Endothelial cell of umbilical vein (primary cell): ENCODE measurements at places on chromosomes 2 and 18.
A peak's percentile ranks its signal among the peaks of the same experiment; 100 is the strongest.

- no peak overlapping the region for H3K4me3 ChIP-seq
- no peak for DNase-seq
- H3K27me3 ChIP-seq, result peaks cover 2% of the 10 kb centered on the region
- no peaks in the 10 kb centered on the region for H3K4me1 ChIP-seq
- H3K36me3 ChIP-seq, result no peaks in the 10 kb centered on the region
These were observed 26.5 kb upstream of the KLF11 start for GRCh38 chr2:10016802-10017258.

DNA sequence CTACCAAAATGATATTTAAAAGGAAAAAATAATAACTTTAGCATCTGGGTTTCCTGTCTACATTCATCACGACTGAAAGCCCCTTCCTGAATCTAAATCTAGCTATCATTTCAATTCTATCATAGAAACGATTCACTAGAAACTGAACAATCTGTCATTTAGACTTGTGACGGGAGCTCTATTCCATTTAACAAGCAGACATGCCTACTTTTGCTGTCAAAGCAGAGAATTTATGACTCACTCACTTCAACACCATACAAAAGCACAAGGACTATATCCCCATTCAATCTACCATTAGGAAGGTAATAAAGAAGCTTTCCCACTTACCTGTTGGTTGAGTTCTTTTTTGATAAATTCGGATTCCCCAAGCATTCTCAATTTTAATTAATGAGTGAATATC is 1072.3 kb downstream of the LRP1B start:
- H3K27me3 ChIP-seq, result no peaks in the 10 kb centered on the region
- no peaks in the 10 kb centered on the region for H3K36me3 ChIP-seq
- DNase-seq, result no peak
- H3K27ac ChIP-seq, result no peak overlapping the region

- no peaks in the 10 kb centered on the region for H3K27me3 ChIP-seq
- H3K27ac ChIP-seq, result no peak overlapping the region
- H3K36me3 ChIP-seq, result no peaks in the 10 kb centered on the region
- no peak for DNase-seq
- H3K4me3 ChIP-seq, result no peak overlapping the region
These were observed 4.1 kb downstream of the SERTAD2 start for GRCh38 chr2:64649626-64650025.

GRCh38 chr2:12382366-12382765 is 334.4 kb upstream of the TRIB2 start:
- no peaks in the 10 kb centered on the region for H3K36me3 ChIP-seq
- no peak for DNase-seq
- no peaks in the 10 kb centered on the region for H3K4me1 ChIP-seq
- H3K27me3 ChIP-seq, result no peaks in the 10 kb centered on the region
- H3K4me3 ChIP-seq, result no peak overlapping the region

DNA sequence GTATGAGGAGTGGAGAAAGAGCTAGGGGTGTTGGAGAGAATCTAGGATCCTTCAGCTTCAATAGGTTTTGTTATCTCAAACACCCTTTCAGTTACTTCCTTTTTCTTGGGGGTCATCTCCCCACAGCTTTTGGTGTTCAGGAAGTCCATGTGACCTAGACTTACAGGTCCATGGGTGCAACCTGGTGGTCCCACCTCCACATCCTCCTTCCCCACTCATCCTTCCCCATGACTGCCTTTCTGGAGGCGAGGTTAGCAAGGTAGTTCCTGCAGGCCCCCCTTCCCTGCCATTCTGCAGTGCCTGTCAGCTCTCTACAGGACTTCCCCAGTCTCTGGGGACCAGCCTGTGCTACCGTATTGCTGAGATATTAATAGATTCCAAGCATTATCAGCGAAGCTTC is 107.6 kb downstream of the TMEM17 start:
- H3K27ac ChIP-seq, result no peak overlapping the region
- H3K36me3 ChIP-seq, result no peaks in the 10 kb centered on the region
- no peak overlapping the region for H3K4me3 ChIP-seq
- no peak for DNase-seq
- H3K4me1 ChIP-seq, result no peaks in the 10 kb centered on the region

GRCh38 chr2:42996528-42996927 is 204.1 kb upstream of the HAAO start:
- H3K27ac ChIP-seq, result no peak overlapping the region
- no peak overlapping the region for H3K4me3 ChIP-seq
- no peaks in the 10 kb centered on the region for H3K36me3 ChIP-seq

- H3K4me3 ChIP-seq, result no peak overlapping the region
- no peak overlapping the region for H3K27ac ChIP-seq
- no peak for DNase-seq
- no peaks in the 10 kb centered on the region for H3K27me3 ChIP-seq
These were observed 44.3 kb downstream of the MYCN start for GRCh38 chr2:15984368-15985255.

DNA sequence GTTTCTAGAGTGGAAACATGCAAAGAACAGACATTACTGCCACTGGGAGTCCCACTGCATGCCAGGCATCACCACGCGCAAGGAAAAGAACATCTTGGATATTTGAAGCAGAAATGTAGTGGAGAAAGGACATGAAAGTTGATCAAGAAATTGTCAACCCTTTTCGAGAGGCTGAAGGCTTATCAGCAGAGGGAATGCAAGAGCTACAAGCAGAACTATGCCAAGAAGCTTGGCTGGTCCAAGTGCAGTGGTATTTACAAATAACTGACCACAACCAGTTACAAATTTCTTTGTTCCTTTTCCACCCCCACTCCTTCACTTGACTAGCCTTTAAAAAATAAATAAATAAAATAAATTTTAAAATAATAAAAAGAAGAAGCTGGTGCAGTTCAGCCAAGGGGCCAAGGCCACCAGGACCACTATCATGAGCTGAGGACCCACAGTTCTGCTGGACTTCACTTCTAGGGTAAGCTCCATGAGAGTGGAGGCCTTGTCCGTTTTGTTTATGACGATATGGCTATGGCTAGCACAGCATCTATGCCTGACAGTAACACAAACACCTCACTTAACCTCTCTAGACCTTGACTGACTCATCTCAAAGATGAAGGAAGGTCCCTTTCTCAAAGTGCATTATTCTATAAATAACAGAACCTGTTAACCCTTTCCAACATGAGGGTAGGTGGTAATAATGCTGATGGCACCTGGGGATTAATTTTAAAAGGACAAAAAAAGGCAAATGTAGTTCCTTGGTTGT is 20.9 kb downstream of the MARCHF4 start:
- H3K4me3 ChIP-seq, result no peak overlapping the region
- H3K4me1 ChIP-seq, result peaks cover 12% of the 10 kb centered on the region
- no peaks in the 10 kb centered on the region for H3K27me3 ChIP-seq
- DNase-seq, result no peak

GRCh38 chr2:85753525-85754312 is at the start of gene ATOH8:
TSS of gene ATOH8 (plus strand) at chr2:85753991. CDS start at chr2:85754190, 199 bp downstream.
- DNase-seq, result peak; percentile 61
- H3K27ac ChIP-seq, result peak within 1 kb of the TSS; percentile 74
- H3K4me3 ChIP-seq, result peak within 1 kb of the TSS; percentile 84
- peaks cover 11% of the 10 kb centered on the region for H3K4me1 ChIP-seq

- no peak overlapping the region for H3K4me3 ChIP-seq
- H3K4me1 ChIP-seq, result no peaks in the 10 kb centered on the region
- no peak for DNase-seq
These were observed 1.1 kb downstream of the INHA start for GRCh38 chr2:219573166-219573565.

DNA sequence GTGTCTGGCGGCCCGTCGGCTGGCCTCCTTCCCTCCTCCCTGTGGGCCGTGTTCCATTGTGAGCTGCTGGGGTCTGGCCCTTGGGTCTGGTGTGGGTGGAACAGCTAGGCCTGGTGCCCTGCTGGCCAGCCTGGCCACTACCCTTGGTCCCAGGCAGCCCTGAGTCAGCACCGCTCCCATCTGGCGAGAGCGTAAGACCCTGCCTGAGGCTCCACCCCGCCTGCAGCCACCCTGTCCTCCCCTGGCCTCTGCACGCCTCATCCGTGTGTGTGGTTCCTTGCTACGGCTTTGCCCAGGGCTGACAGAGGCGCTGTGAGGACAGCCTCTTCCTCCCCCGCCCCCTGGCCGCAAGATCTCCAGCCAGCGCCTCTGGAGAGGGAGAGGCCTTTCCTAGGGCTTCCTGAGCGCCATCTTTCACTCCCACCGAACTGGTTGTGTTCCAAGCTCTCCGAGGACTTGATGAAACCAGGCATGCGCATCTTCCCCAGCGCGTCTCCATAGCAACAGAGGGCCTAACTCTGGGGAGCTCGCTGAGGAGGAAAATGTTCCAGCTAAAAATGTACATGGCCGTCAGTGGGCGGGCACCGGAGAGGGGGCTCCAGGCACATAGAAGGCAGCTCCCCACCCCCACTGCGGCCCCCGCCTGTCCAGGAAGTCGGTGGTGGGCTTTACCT is 83.0 kb downstream of the STPG4 start:
- peak overlapping the region; percentile 44 for H3K27ac ChIP-seq
- peaks cover 47% of the 10 kb centered on the region for H3K4me1 ChIP-seq
- no peaks in the 10 kb centered on the region for H3K27me3 ChIP-seq
- H3K36me3 ChIP-seq, result peaks cover 2% of the 10 kb centered on the region
- H3K4me3 ChIP-seq, result no peak overlapping the region

DNA sequence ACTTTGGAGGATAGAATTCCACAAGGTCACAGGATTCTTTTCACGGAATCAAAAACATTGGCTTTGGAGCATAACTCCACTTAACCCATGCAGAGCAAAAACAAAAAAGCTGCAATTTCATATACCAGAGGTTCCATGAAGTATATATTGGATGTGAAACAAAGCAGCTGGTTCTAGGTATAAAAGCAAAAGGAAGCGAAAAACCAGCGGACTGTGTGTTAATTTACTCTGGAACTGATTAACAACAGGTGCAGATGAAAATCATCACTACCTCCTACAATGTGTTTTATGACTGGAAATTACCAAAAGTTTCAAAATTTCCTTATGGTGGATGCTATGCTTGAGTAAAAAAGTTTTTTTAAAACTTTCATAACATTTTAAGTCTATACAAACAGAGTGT is 54.4 kb upstream of the LINC00305 start:
- H3K27ac ChIP-seq, result no peak overlapping the region
- DNase-seq, result no peak
- no peaks in the 10 kb centered on the region for H3K36me3 ChIP-seq
- H3K4me1 ChIP-seq, result no peaks in the 10 kb centered on the region
- H3K27me3 ChIP-seq, result no peaks in the 10 kb centered on the region

- no peak overlapping the region for H3K4me3 ChIP-seq
- no peak for DNase-seq
- H3K4me1 ChIP-seq, result no peaks in the 10 kb centered on the region
- H3K36me3 ChIP-seq, result no peaks in the 10 kb centered on the region
These were observed 185.2 kb upstream of the SLC39A10 start for GRCh38 chr2:195471807-195472206.

DNA sequence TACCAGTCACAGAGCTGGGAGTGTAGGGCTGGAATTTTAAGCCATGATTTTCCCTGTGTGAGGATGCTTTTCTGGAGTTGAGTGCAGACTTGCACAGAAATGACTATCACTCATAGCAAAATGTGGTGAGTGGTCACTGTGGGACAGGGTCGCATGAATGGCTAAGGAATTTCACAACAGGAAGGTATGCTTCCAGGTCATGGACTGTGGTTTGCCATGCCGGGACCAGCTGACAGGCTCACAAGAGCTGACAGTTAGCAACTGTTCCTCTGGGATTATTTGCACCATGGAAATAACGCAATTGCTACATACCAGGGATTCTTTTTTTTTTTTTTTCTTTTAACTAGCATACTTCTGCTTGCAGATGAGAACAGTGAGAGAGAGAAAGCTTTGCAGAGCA is 3.8 kb upstream of the UXS1 start:
- DNase-seq, result no peak
- H3K27me3 ChIP-seq, result peaks cover 2% of the 10 kb centered on the region

DNA sequence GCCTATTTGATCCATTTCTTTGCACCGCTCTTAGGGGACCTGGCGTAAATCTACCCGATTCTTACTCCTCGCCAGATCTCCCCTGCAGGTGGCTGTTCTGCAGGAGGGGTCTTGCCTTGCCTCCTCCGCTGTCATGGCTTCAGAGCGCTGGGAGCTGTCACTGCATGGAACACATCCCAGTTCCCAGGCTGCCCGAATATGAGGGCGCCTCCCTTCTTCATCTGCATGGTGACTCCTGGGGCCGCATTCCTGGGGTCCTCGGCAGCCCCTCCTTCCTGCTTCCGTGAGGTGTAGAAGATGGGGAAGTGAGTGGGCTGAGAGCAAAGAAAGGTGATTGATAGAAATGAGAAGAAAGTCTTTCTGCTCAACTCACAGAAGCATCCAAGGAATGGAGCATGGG is 27.3 kb upstream of the COPS8 start:
- no peaks in the 10 kb centered on the region for H3K27me3 ChIP-seq
- peaks cover 7% of the 10 kb centered on the region for H3K4me1 ChIP-seq
- H3K27ac ChIP-seq, result no peak overlapping the region
- no peak for DNase-seq

DNA sequence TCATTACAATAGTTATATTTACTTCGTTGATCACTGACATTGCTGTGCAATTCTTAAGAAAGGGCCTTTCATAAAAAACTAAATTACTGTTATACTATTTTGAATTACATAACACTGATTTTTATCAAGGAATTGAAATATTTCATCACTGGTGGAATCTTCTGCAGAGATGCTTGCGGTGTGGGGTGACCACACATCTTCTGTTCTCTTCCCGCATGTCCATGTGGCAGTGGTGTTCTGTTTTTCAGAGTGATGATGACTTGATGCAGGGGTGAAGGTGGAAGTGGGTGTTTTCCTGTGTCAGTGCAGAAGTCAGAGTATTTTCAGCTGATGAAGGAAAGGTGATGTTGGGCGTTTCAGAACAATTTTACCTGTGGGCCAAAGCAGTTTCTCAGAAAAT is 7.0 kb downstream of the CNDP2 start:
- no peak overlapping the region for H3K27ac ChIP-seq
- peaks cover 28% of the 10 kb centered on the region for H3K36me3 ChIP-seq
- peaks cover 3% of the 10 kb centered on the region for H3K4me1 ChIP-seq
- H3K27me3 ChIP-seq, result no peaks in the 10 kb centered on the region

DNA sequence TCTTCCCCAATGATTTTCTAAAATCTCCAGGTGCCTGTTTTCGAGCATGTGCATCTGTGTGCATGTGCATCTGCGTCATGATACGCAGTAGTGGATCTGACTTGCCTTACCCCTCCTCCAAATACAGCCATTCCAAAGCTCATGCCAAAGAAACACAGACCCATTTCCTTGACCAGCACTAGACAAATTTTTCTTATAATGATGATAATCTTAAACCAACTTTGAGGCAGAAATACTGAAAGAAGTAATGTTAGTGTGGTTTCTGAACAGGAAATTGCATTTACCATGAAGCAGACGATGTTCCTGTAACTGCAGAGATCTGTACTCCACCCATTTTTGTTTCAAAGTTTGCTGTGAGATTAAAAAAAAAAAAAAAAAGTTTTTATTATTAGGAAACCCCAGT is 25.6 kb downstream of the CYTIP start:
- no peak overlapping the region for H3K27ac ChIP-seq
- no peak for DNase-seq
- no peaks in the 10 kb centered on the region for H3K27me3 ChIP-seq
- H3K4me1 ChIP-seq, result no peaks in the 10 kb centered on the region
- no peaks in the 10 kb centered on the region for H3K36me3 ChIP-seq
- no peak overlapping the region for H3K4me3 ChIP-seq
